ENCODE measurements at places on chromosomes 6 and 20. TPM values are rescaled to one million over a fixed set of nuclear protein-coding genes. Genes with fewer than 3 reads are reported as not detected.

Gene WASF1
- 48.3 TPM for total RNA-seq

Gene REM1
- not detected for total RNA-seq

- DNase-seq = no peak
These were observed 144.2 kb downstream of the BTBD9 start for GRCh38 chr6:38495518-38495917.

DNA sequence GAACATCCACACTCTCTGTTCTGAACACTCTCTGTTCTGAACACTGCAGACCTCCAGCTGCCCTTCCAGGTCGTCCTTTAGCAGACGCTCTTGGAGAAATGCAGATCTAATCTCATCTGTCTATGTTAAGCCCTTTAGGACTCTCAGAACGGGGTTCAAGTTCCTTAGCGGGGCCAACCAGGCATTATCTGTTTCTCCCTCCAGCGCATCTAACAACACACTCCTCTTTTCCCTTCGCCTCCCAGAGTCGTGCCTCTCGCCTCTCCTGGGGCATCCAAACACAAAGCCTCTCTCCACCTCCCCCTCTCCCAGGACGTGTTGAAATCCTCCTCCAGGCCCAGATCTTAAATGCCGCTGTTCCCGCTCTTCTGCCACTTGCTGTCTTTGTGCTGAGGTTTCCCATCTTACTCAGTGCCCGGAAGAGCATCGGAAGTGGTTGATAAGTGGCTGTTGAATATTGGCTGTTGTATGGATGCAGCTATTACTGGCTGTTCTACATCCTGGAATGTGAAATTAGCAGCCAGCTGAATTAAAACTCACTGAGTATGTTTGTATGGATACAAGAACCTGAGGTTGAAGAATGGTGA is 108.4 kb upstream of the GGTLC1 start:
- no peak for DNase-seq

- DNase-seq = no peak
These were observed 25.7 kb downstream of the KCNK5 start for GRCh38 chr6:39203436-39204159.

DNA sequence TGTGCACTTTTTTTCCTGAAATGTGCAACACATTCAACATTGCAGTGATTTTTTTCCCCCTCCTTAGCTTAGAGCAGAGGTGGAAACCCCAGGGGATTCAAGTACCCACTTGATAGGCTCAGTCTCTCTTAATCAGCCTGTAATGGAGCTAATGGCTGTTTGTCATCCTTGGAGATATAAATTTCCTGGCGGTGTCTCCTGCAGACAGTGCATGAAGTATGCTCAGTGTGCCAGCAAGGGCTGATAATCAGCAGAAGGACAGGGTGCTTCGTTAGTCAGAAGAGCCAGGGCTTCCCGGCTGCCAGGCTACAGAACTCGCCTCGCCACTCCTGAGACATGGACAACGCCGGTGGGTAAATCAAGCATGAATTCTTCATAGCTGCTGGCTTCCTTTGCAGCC is 69.8 kb upstream of the PHACTR2 start:
- no peak for DNase-seq

- no peak for DNase-seq
These were observed 91.7 kb downstream of the GJA10 start for GRCh38 chr6:89985751-89986493.

GRCh38 chr20:2010533-2010932 is 16.7 kb upstream of the PDYN start:
- no peak for DNase-seq

GRCh38 chr6:121884620-121885019 is 449.2 kb downstream of the GJA1 start:
- DNase-seq = no peak
